Effector CD4-positive, alpha-beta T cell (primary cell): ENCODE measurements at places on chromosomes 2 and 18.

- DNase-seq, result no peak
These were observed 188.8 kb downstream of the EN1 start for GRCh38 chr2:118658596-118659198.

- DNase-seq, result no peak
These were observed 304.3 kb downstream of the HRH4 start for GRCh38 chr18:24764766-24765165.

GRCh38 chr2:200592406-200593075 is 6.7 kb downstream of the AOX1 start:
- no peak for DNase-seq

GRCh38 chr2:447902-448665 is 160.2 kb upstream of the ALKAL2 start:
- DNase-seq, result no peak

DNA sequence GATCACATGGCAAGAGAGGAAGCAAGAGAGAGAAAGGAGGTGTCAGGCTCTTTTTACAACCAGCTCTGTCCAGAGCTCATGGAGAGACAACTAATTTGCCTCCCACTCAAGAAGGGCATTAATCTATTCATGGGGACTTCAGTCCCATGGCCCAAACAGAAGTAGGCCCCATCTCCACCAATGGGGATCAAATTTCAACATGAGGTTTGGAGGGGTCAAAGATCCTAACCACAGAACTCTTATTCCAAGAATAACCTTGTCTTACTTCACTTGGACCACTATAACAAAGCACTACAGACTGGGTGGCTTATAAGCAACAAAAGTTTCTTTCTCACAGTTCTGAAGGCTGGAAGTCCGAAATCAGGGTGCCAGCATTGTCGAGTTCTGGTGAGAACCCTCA is 31.8 kb downstream of the GRB14 start:
- DNase-seq, result no peak

GRCh38 chr2:205763708-205764211 is 81.5 kb downstream of the NRP2 start:
- no peak for DNase-seq

- no peak for DNase-seq
These were observed 29.7 kb downstream of the DNMT3A start for GRCh38 chr2:25311865-25312575.

DNA sequence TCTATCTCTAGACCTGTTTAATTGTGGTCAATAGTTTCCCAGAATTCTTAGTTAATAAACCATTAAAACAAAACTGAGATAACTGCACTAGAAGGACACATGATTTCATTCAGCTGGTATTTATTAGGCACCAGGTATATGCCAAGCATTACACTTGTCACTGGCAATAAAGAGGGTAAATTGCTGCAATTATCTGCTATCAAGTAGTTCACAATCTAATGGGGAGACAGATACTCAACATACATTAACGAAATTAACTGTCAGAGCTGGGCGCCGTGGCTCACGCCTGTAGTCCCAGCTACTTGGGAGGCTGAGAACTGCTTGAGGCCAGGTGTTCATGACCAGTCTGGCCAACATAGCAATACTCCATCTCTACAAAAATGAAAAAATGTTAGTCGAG is 71.7 kb upstream of the WIPF1 start:
- DNase-seq, result no peak
